ENCODE measurements at places on chromosomes 11 and 22.

DNA sequence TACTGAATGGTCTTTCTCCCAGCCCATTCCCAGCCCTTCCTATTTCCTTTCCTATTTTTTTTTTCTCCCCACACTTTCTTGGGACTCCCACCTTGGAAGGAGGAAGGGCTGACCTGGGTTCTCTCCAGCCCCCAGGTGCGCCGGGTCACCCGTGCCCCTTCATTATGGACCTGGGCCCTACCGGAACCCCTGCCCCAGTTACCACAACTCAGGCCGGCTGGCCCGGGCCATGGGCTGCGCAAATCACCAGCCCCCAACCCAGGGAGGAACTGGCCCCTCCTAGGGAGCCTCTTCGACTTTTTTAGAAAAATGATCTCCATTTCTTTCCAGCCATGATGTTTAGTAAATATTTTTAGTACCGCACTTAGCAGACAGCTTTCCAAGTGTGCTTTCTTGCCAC, 62.2 kb downstream of the MORC2 start:
- no peak for DNase-seq

GRCh38 chr11:47917599-47918369, 62.6 kb upstream of the PTPRJ start:
- DNase-seq: peak; percentile 88

DNA sequence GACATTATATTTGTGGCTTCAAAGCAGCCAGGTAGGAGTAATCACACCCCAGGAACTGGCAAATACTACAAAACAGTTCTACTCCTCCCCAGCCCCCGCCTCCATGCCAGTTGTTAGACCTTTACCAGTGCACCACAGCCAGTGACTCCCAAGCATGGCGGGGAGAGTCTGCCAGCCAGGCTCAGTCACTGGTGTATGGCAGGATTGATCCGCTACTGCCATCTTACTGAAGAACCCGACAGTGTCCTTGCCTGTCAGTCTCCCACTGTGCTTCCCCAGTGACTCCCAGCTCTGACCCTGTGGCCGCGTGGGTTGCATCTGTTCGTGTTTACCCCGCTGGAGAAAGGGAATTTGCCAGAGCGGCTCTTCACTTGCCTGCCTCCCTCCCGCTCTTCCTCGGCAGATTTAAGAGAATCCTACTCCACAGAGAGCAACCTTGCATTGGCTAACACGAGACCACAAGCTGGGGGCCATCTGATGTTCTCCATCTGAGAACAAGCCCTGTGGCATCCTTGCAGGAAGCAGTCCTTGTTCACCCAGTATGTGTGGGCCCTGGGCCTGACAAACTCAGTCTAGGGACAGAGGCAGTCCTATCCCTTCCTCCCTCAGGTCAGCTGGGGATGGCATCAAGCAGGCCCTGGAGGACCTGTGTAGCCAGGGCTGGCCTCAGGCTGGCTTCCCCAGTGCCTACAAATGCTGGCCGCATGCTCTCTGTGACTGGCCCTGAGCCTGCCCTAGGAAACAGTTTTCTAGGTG, 33.1 kb downstream of the GNAZ start:
- no peak for DNase-seq

- DNase-seq: no peak
These were observed 601.1 kb downstream of the JRKL start for GRCh38 chr11:96990914-96991313.

- DNase-seq: no peak
These were observed 75.3 kb upstream of the CREB3L1 start for GRCh38 chr11:46202149-46202548.

DNA sequence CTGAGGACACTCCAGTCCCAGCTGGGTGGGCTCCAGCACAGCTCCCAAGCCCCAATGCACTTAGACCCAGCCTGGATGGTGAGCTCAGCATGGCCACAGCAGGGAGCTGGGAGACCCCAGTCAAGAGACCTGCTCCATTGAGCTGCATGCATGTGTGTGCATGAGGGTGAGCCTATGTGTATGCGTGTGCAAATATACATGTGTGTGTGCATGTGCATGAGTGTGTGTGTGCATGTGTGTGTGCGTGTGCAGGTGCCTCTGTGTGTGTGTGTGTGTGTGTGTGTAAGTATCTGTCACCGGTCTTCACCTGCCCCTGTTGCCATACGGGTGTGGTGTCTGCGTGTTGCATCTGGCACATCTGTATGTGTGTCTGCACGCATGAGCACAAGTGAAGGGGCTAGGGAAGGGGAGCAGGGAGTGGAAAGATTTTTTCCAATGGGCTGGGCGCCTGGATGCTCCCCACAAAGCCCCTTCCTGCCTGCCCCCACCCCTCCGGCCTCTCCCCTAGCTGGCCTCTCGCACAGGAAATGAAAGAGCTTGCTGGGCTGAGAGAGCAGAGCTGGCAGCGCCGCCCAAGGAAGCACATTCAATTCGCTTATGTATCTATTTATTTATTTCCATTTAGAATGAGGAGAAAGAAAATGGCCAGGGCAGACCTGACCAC, 4.1 kb downstream of the TSPAN32 start:
- no peak for DNase-seq

DNA sequence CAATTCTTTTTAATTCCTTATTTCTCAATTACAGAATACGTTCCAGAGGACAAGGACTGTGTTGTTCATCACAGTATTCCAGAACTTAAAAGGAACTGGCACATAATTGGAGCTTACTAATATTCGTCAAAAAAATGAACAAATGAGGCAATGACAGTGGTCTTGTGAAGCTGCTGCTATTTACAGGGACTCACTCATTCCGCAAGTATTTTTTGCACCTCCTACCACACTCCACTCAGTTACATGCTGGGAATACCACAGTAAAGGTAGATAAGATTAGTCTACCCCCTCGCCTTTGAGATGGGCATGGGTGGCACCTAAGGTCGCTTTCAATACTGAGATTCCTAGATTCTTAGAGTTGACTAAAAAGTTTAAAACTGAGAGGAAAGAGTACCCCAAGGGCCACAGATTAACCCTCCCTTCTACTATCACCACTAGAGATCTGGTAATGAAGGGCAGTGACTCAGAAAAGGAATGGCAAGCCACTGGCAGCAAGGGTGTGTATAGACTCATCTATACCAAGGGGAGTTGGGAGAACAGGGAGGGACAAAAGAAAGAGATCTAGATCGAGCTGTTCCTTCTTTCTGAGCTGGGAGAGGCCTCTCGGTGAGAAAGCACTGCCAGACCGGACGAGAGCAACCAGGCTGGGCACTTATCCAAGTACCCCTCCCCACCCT, 85.0 kb downstream of the RPL27A start:
- no peak for DNase-seq

DNA sequence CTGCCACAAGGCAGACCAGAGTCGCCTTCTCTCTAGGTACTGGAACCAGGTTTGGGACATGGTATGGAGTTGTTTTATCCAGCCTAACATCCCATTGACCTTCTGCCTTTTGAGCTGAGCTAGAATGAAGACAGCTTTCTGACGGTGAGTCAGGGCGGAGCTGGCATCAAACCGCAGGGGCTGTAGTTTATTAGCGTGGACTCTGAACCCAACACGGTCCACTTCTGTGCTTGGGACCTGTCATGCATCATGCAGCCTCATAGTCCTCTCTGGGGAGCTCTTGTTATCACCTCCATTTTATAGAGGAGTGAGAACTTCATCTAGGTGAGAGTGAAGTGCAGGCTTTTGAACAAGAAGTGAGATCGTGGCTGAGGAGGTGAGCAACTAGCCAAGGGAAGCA, 8.3 kb downstream of the GAL3ST1 start:
- DNase-seq: no peak

GRCh38 chr11:100930185-100930778, 199.3 kb downstream of the PGR start:
- DNase-seq: peak; percentile 30

GRCh38 chr11:69280994-69281393, 13.0 kb upstream of the MYEOV start:
- DNase-seq: no peak

GRCh38 chr11:108511851-108512474, 13.8 kb upstream of the POGLUT3 start:
- no peak for DNase-seq

- no peak for DNase-seq
These were observed 6.9 kb upstream of the COPB1 start for GRCh38 chr11:14506532-14506931.

DNA sequence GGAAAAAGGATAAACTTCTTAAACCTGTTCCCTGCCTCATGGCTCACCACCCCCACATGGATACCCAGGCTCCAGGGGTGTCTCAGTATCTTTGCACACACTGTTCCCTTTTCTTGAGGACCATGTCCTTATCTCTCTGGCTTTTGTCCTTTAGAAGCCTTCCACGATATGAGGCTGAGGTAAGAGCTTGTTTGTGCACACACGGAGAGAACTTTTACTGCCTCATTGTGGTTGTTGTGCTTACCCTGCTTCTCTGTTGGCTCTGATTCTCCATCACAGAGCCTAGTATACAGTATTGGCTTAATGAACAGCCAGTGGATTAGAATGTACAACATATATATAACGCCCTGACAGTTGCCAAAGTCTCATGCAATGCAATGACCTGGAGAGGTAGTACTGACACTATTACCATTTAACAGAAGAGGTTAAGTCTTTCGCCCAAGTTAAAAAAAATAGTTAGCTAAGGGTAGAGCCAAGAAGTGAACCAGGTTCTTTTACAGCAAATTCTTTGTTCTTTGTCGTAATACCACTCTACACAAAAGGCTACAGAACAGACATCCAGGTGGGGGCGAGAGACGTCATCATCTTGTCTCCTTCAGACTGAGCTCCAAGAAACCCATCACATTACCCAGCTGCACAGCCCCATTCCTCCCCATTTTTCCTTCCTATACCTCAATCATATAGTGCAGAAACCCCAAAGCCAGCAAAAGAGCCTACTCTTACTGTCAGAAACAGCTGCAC, 117.3 kb downstream of the PLEKHA7 start:
- no peak for DNase-seq

DNA sequence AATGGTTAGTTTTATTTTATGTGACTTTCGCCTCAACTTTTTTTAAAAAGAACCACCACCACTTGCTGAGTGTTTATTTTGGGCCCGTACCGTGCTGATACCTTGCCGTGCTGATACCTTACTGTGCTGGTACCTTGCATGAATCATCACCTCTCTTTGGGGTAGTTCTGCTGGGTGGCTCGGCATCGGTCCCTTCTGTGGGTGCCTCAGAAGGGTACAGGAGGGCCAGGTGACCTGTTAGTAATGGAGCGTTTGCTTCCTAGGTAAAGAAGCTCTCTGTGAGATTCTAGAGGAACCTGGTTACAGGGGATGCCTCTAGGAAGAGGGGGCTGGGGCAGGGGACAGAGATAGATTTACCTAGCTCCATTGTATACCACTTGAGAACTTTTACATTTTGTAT, 17.1 kb downstream of the TOM1 start:
- DNase-seq: no peak

DNA sequence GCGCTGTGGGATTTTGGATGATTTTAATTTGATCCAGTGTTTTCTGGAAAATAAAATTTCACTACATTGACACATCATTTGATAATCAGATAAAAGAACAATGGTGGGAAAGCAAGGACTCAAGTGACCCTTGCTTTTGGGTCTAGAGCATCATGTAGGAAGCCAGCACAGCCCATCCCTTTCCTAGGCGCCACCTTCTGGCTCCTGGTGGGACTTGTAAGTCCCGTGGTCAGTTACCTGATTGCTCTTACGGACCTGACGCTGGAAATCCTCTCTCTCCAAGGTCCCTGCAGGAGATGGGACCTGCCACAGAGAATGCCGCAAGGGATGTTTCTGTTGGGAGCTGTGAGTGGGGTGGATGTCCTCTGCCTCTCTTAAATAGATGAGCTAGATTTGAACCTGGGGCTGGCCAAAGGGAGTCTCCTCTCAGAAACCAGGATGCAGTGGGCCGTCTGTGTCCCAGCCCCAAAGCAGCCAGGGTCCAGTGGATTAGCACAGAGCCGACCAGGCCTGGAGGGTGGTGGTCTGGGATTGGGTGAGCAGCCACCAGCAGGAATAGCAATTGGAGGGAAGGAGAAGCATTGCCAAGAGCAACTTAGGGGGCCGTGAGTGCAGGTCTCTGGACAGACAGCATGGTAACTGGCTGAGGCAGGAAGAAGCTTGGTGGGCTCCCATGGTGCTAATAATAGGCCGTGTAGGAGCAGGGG, 21.7 kb downstream of the TIMP3 start:
- no peak for DNase-seq

- peak; percentile 28 for DNase-seq
These were observed 27.8 kb upstream of the ROBO3 start for GRCh38 chr11:124837491-124837856.

GRCh38 chr22:41568811-41569210, 8.0 kb downstream of the CSDC2 start:
- DNase-seq: no peak

DNA sequence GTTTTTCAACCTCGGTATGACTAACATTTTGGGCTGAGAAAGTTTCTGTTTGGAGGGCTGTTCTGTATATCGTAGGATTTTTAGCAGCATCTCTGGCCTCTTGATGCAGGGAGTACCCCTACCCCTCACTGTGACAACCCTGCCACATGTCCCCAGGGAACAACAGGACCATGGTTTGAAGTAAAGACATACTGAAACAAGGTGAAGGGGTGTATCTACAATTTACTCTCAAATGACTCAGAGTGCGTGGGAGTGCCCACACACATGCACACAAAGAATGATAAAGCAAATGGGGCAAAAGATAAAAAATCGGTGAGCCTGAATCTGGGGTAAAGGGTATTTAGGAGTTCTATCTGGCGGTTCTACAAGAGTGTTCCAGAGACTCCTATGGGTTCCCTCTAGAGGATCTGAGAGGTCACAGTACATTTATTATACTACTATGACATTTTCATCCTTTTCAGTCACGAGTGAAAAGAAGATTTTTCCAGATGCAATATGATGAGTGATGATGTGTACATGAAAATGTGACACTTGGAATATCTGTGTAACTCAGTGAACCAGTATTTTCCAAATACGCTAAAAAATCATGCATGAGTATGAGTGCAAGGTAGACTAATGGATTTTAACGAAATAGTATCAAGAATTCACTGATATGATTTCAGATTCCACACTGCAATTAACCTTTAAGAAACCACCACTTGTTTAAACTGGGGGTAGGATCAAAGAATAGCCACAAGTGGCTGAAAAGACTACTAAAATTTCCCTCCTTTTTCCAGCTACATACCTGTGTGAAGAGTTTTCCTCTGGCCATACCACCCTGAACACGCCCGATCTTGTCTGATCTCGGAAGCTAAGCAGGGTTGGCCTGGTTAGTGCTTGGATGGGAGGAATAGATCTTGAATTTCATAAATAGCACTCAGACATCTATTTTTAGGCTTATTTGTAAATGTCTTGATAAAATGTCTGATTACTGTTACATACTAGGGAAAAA, 56.3 kb upstream of the YPEL1 start:
- no peak for DNase-seq
